ENCODE measurements at places on chromosomes 4 and X. TPM values are rescaled to one million over a fixed set of nuclear protein-coding genes. Genes with fewer than 3 reads are reported as not detected.

ZCCHC18 gene
- 0.66 TPM for total RNA-seq

DNA sequence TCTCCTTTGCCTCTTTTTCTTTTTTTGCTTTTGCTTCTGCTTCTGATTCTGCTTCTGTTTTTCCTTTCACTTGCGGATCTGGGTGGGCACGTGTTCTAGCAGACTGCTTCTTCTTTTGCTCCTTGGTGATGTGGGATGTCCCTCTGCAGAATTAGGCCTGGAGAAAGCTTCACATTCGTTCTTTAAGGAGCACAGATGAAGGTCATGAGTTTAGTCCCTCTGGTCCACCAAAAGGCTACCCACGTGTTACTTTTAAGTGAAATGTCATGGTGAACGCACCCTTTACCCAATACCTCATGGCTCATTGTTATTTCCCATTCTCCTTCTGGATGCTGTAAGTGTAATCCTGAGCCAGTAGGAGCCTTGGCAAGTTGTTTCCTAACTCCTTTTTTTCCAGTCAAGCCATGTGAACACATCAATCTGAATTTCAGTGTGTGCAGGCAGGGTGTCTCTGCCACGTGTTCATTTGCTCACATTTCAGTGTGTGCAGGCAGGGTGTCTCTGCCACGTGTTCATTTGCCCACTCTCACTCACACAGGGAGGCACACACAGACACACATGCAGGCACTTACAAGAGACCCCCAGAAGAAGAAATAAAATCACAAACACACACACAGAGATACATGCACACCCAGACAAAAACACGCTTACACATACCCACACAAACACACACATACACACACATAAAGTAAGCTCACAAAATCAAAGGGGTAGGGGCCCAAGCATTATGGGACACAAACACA, 36.9 kb downstream of the NBDY start:
- no peaks in the 10 kb centered on the region for H3K27me3 ChIP-seq
- DNase-seq: peak; percentile 54
- H3K4me1 ChIP-seq: no peaks in the 10 kb centered on the region
- no peak overlapping the region for H3K27ac ChIP-seq
- no peaks in the 10 kb centered on the region for H3K36me3 ChIP-seq

DKK2 gene
- 3.9 TPM for total RNA-seq

GRCh38 chr4:153788413-153789276, at the start of gene SFRP2:
TSS of gene SFRP2 (minus strand) at chr4:153789083. CDS start at chr4:153788835, 248 bp downstream.
- H3K4me1 ChIP-seq: peaks cover 45% of the 10 kb centered on the region
- H3K27ac ChIP-seq: peak within 1 kb of the TSS; percentile 64
- H3K4me3 ChIP-seq: peak within 1 kb of the TSS; percentile 47
- no peaks in the 10 kb centered on the region for H3K36me3 ChIP-seq
- peaks cover 60% of the 10 kb centered on the region for H3K27me3 ChIP-seq
- peak; percentile 70 for DNase-seq

Data from sigmoid colon (tissue), 7 donors.